NCI-H2227 treated with DMSO at 0.1 percent for 48 hours (cell line): ENCODE measurements at places on chromosomes 5 and 9.

DNA sequence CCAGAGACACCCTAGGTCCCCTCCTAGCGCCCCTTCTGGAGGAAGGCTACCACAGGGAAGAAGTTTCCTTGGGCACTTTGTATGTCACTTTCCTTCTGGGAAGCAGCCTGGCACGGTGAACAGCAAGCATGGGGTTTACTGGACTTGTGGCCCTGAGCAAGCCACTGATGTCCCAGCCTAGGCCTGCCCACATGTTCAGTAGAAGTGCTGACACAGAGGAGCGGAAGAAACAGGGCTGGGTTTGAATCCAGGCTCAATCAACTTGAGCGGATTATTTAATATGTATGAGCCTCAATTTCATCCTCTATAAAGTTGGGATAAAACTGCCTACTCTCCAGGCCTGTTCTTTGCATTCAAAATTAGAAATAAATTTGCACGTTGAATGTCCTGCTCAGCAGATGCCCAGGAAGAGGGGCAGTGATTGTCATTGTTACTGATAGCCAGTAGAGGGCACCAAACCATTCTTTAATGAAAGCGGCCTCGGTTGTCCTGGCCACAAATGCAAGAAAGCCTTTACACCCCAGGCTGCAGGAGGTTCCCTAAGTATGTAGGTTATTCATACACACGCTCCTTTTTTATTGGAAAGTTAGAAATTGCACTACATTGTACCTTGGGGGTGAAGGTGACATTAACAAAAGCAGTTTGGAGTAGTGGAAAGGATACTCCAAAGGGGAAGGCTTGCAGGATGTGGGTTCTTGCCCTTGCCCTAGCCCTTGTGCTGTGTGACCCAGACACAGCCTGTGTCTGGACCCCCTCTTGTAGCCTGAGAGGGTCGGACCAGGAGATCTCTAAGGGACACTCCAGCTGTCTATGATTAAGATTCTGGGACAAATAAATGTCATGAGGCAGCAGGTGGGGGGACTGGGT lies 13.4 kb upstream of the XPA start:
- DNase-seq = peak; percentile 47

DNA sequence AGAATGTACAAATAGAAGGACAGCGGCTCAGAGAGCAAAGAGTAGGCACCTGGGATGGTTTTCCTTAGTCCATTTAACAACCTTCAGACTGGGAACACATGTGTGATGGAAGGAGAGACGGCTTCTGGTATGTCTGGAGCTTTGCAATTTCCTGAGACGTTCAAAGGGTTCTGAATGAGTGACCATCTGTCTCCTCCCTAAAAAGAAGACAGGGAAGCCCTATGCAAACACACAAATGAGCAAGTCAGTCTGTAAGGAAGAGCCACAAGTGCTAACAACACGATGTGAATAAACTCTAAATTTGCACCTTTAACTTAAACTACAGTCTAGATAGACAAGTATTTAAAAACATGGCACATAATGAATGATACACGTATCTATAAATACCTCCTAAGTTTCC lies 391.0 kb downstream of the ICE1 start:
- no peak for DNase-seq

DNA sequence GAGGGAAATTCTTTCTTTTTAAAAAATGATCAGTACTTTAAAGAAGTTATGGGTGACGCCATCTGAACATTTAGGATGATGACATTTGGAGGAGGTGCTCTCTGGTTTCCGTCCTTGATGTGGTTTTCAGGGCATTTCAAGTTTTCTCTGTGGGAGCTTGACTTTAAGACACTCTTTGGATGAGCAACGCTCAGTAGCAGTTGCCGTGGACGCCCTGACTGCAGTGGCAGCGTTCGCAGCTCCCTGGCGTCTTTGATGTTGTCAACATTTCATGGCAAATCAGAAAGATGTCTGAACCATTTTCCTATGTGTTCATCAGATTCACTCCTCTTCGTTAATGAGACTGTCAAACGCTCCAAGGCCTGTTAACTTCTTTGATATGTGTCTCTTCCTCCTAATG lies 86.1 kb downstream of the ZNF354C start:
- no peak for DNase-seq

- DNase-seq = peak; percentile 77
Measured at GRCh38 chr9:137217276-137218211, 4.5 kb downstream of the RNF208 start.

DNA sequence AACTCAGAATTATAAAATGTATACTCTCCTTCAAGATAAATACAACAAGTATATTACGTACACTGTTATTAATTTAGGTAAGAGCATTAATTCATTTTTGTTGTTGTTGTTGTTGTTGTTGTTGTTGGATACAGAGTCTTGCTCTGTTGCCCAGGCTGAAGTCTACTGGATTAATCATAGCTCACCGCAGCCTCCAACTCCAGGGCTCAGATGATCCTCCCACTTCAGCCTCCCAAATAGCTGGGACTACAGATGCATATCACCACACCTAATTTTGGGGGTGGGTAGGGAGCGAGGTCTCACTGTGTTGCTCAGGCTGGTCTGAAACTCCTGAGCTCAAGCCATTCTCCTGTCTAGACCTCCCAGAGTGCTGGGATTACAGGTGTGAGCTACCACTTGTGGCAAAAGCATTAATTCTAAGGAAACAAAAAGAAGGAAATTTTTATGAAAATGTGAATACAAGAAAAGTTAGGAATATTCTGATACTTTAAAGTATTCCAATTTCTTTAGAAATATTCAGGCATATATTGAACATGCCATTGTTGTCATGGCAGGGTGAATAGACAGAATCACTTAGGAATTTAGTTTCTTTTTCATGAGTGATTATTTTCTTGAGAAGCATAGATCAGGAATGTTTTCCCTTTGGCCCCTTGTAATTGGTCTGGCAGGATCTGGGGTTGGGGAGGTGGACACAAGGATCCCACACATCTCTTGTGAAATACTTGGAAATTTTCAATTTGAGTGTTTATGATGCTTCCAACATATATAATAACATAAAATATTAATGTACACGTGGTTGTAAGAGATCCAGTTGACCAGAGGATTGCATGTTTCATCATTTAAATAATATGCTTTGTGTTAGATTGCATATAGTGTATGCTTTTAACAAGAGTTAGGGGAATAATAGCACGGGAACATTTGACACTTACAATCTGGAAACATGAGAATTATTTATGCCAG lies 263.6 kb downstream of the FANCC start:
- no peak for DNase-seq

- no peak for DNase-seq
Measured at GRCh38 chr5:141957367-141957996, 520 bp downstream of the PCDH12 start.

DNA sequence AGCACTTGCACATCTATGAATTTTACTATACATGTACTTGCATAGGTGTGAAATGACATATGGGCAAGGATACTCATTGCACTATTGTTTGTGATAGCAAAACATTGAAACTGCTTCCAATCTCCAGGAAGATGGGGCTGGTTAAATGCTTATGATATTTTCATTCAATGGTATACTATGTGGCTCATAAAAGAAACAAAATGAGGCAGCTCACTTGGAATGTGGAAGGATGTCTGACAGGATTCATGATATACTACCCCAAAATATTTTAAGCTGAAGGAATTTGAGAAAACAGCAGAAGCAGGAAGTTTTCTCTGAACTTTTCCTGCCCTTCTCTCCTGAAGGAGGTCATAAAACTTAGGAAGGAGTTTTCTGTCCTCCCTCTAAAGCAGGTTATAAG lies 99.6 kb upstream of the CAST start:
- no peak for DNase-seq

DNA sequence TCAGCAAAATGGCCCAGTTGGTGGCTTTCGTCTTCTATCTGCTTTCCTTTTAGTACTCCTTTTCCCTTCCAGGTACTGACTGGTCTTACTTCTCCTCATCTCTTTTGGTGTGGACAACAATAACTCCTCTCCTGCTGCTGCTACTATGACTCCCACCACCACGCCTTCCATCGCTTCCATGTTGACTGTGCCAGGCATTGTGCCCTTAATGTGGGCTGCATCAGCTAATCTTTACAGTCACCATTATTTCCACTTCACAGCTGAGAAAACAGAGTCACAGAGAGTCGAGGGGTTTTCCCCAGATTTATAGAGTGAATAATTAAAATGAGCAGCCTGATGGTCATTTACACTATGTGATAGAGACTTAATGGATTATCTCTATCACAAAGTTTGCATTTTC lies 184.9 kb upstream of the IL12B start:
- DNase-seq = no peak

- DNase-seq = no peak
Measured at GRCh38 chr5:39025456-39025855, 48.7 kb downstream of the RICTOR start.

- DNase-seq = no peak
Measured at GRCh38 chr5:99355881-99356280, 427.1 kb upstream of the CHD1 start.

GRCh38 chr5:11504065-11504885 lies 400.0 kb downstream of the CTNND2 start:
- DNase-seq = no peak

DNA sequence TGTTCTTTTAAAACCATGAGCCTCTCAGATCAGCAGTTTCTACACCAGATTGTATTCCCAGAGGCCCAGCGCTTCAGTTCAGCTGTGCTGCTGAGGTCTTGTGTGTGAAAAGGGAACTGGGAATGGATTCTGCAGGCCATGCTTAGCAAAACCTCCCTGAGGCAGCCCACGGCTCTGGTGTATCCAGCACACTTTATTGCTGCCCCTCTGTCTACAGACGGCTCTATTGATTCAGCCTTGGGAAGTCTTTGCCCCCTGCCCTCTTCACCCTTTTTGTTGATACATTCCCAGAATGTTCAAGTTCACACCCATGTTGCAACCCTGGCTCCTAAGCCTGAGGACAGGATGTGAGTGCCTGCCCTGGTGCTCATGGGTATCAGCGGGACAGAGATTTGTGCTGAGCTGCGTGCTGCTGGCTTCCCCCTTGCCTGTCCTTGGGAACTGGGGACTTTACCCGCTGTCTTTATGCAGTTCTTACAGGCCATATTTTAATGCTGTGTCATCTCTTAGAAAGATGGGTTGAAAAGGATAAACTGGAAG lies 37.3 kb downstream of the ARHGAP26 start:
- DNase-seq = no peak

DNA sequence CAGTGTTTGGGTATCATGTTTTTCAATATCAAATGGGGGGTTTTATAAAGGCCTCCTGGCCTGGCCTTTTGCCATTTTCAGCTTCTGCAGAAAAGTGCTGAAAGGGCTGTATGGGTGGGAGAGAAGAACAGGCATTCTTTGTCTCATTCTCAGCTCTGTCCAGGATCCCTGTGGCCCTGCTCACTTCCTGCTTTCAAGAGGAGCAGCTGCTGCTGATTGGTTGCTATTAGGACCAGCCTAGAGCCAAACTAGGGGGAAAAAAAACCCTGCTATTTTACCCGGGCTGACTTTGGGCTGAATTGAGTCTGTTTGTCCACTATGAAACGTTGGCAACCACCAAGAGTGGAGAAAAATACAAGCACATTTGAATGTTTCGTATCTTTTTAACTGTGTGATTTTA lies 117.1 kb downstream of the CMYA5 start:
- no peak for DNase-seq

- DNase-seq = no peak
Measured at GRCh38 chr5:179766726-179767455, 26.9 kb upstream of the LTC4S start.
